ENCODE measurements at places on chromosomes 7 and 10.

- no peak for DNase-seq
Measured at GRCh38 chr7:37211097-37211880, 237.4 kb downstream of the ELMO1 start.

GRCh38 chr7:98202367-98203195 is 8.7 kb upstream of the BHLHA15 start:
- no peak for DNase-seq

DNA sequence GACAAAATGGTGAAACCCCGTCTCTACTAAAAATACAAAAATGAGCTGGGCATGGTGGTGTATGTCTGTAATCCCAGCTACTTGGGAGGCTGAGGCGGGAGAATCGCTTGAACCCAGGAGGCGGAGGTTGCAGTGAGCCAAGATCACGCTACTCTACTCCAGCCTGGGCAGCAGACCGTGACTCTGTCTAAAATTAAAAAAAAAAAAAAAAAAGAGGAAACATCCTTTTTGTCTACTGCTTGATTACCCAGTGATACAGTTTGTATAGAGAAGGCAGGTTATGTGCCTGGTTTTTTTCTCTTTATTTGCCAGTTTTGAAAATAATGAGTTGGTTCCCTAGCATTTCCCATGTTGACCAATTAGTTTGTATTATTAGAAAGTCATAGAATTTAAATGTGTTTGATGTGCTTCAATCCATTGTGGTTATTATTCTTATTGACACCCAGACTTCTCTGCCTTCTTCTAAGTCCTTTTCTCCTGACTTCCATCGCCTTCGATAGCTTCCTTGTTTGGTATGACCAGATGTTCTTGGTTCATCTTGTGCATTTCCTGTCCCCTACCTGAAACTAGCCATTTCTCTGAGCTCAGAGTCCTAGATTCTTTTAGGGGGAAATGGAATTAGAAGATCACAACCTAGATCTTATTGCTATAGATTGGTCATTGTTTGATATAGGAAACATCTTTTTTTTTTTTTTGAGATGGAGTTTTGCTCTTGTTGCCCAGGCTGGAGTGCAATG is 43.2 kb downstream of the VKORC1L1 start:
- no peak for DNase-seq

DNA sequence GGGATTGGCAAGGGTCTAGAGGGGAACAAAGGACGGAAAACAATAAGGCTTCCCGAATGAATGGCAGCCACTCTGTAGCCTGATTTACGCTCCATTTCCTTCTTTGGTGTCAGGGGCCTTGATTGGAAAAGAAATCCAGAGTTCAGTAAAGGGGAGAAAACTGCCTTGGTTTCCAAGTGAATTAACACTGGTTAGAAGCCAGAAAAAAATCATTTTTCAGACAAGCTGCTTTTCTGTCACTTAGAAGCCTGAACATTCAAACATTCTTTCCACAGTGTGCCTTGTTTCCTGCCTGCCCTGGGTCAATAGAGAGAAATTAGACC is 283 bp upstream of the TRDMT1 start:
- DNase-seq: no peak

GRCh38 chr10:6102128-6102527 is 13.3 kb downstream of the RBM17 start:
- DNase-seq: no peak

GRCh38 chr10:26090026-26090425 is 126.5 kb upstream of the GAD2 start:
- DNase-seq: no peak

DNA sequence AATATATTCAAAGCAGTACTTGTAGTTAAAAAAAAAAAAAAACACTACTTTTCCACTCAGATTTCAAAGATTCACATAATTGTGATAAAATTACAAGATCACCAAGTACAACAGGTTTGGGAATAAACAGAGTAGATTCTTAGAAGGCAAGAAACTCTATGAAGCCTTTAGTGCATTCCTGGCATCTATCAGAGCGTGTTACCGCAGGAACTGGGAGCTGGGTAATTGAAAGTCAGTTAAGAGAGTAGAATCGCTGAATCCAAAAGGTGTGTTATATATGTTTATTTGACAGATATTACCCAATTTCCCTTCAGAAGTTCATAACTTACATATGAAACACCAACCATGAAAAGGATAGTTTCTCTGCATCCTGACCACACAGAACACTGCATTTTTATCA is 159.2 kb upstream of the PLXNA4 start:
- no peak for DNase-seq

DNA sequence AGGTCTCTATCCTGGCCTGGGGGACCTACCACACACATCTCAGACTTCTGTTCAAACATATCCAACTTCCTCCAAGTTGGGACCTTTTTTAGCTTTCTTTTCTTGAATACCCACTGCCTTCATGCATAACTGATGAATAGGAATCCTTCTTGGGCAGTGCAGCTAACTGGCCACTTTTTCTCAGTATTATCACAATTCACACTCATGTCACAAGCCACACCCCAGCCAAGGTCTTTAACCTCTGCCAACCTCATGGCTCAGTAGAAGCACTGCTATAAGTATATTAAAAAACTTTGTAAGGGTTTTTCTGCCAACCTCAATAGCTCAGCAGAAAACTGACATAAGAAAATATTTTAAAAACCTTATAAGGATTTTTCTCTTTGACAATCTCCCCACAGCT is 44.5 kb downstream of the HHEX start:
- DNase-seq: no peak

DNA sequence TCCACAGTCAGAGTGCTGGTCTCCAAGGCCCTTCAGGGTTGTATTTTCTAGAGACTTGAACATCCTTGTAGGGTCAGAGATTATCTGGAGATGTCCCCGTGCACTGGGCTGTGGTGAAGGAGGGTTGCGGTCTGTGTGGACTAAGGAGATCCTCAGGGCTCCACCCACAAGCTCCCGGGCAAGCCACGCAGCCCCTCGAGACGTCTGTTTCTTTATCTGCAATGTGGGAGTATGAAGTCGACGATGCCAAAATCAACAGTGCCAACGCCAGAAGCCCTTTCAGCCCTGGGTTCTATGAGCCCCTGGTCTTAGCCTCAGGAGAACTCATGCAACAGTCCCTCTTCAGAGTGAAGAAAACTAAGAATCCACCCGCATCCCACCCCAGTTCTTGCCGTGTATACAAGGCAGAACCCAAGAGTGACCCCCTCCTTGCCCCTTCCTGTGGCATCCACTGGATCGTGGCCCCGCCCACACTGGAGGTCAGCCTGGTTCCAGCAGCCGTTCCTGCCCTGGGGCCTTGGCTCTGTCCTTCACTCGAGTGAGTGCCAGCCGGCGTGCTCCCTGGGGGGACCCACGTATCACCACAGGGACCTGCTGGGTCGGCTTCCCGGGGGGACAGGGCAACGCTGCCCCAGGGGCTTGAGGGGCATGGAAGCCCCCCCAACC is 6.0 kb upstream of the SHH start:
- no peak for DNase-seq

DNA sequence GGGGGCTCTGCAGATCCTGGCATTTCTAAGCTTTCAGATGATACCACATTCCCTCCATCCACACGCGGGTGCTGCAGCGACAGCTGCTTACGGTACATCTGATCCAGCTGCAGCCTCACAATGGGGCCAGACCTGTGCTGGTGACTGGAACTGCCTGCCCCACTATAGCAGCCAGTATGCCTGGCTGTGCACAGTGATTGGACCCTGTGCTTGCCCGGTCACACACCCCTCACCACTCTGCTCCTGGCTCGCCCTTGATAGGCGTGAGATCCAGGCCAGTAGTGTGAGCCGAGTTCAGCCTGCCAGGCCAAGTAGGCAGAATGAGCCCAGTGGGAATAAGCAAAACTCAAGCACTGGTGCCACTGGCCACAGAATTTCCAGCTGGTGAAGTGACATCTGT is 164.8 kb downstream of the NRBF2 start:
- DNase-seq: no peak

DNA sequence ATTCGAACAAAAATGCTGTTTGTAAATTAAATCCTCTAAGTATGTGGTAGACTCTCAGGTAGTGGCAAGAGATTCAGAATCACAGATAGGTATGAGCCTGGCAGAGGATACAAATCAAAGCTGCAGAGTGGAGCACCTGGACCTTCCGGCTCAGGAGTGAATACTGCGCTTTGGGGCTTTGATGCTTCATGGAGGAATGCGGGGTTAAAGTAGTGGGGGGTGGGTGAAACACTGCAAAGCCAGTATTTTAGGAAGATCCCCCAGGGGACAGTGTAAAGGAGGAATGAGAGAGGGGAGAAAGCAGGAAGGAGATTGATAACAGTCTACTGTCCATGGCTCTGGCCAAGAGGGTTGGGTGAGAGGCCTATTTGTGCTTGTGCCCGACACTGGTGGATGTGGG is 43.2 kb downstream of the CREB5 start:
- no peak for DNase-seq

DNA sequence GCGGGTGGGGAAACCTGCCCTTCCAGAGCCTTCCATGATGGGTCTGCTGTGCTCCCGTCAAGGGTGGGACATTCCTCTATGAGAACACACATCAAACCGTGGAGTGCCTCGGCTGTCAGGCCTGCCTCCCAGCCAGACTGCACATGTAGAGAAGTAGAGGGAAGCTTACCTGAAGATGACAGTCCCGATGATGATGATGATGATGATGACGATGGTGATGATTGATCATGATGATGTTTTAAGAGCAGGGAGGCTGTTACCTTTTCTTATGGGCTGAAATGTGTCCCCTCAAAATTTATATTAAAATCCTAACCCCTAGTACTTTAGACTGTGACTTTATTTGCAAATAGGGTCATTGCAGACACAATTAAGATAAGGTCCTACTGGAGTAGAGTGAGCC is 76.1 kb upstream of the ANLN start:
- no peak for DNase-seq

- DNase-seq: no peak
Measured at GRCh38 chr7:118232837-118233236, 8.3 kb downstream of the ANKRD7 start.

DNA sequence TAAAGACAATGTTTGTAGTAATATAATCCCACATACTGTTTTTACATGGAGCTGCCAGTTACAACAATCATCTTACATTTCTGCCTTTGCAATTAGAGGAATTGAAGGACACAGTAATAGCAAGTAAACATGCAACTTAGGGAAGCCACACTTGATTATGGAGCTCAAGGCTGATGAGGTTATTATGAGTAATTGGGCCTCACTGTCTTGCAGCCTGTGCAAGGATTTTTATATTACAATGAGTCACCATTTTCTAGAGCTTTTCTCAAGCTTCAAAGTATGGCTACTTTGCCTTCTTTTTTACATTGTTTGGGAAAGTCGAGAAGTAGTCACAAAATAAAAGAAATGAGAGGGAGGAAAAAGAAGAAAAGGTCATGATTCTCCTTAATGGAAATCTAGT is 226.4 kb downstream of the KIAA1217 start:
- no peak for DNase-seq

GRCh38 chr10:124117511-124117785 is 24.1 kb upstream of the CHST15 start:
- DNase-seq: no peak

DNA sequence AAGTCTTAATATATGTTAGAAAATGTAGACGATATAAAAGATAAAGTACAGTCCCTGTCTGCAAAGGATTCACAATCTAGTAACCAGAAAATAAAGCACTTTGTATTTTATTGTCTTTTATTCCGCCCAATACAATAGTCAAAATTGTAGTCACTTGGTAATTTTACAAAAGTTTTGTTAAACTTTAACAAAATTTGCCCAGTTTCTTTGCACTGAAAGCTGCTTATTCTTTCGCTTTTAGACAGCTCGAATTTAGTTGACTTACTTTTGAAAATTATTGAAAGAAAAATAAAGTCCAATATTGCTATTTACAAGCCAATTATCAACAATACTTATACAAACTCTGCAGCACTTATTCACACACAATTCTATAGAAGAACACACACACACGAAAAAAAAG is 534.9 kb upstream of the LRRTM3 start:
- no peak for DNase-seq

DNA sequence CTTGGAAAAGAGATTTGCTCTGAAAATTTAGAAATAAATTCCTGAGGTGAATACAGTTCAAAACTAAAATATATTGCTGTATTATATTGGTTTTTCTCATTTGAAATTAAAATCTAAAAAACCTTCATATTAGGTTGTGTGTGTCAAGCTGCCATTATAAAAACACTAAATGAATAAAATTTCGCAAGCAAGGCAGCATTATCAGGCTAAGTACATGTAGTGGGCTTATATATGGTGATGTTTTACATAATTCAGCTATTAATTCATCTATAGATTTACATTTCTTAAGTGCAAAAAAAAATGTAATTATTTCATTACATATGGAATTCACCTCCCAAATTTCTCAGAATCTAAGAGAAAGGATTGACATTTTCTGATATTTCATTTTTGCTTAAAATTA is 5.3 kb downstream of the MEOX2 start:
- no peak for DNase-seq

DNA sequence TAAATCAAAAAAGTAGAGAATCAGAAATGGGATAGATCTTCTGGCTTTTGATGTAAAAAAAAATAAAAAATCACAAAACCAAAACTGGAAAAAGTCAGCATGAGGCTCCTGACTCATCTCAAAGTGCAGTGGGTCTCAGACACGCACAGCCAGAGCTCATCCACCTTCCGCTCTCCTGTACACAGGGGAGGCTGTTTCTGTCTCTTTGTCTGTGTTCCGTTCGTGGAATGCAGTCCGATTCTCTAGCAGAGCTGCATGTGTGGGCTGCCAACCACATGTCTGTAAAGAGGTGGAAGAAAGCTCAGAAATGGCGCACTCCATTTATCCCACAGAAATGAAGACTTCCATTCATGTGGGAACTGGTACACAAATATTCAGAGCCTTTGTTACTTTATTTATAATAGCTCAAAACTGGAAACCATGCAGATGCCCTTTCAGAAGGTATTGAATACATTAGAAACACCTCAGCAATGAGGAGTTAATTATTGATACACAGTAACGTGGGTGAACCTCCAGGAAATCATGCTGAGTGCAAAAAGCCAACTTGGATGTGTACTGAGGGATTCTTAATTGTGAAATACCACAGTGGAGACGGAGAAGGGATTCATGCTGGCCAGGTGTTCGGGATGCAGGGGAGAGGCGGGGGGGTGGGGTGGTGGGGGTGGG is 123.3 kb downstream of the TRRAP start:
- no peak for DNase-seq

- DNase-seq: no peak
Measured at GRCh38 chr10:6221971-6222751, 19.4 kb downstream of the PFKFB3 start.

GRCh38 chr10:127734753-127735152 is 2.2 kb upstream of the FOXI2 start:
- no peak for DNase-seq

DNA sequence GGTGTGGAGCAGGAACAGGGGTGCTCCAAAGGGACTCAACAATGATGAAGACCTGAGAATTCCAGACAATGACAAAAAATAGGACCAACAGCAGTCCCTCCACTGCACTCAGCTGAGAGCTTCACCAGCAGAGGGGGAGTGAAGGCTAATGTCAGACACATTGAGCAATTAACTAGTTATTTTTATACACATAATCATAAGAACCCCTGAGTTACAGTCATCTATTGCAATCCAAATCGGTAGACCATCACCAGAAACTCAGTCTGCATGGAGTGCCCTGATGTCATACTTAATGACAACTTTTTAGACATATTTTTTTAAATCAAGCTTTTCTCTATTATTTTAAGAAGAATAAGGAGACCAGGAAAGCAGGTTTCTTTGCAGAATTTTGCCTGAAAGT is 30.6 kb upstream of the IKZF1 start:
- DNase-seq: no peak

All from HEK293T (cell line).